ENCODE measurements at places on chromosomes 13 and 19.
A peak's percentile ranks its signal among the peaks of the same experiment; 100 is the strongest.

- no peak for DNase-seq
These were observed 15.1 kb downstream of the TICAM1 start for GRCh38 chr19:4816202-4816949.

- no peak for DNase-seq
These were observed 12.4 kb upstream of the PROZ start for GRCh38 chr13:113145911-113146598.

DNA sequence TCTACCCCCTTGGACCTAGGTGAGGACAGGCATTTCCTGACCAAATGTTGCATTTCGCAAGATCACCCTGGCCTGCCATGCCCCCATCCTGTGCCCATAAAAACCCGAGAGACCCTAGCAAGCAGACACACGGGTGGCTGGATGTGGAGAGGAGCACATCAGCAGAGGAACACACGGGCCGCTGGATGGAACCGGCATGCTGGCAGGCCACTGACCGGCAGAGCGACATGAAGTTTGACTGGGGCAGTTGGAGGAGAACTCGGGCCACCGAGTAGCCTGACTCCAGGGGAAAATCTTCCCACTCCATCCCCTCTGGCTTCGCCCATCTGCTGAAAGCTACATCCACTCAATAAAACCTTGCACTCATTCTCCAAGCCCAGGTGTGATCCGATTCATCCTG, 329.3 kb downstream of the FGF9 start:
- no peak for DNase-seq

- no peak for DNase-seq
These were observed 1.3 kb downstream of the BBC3 start for GRCh38 chr19:47229676-47230053.

DNA sequence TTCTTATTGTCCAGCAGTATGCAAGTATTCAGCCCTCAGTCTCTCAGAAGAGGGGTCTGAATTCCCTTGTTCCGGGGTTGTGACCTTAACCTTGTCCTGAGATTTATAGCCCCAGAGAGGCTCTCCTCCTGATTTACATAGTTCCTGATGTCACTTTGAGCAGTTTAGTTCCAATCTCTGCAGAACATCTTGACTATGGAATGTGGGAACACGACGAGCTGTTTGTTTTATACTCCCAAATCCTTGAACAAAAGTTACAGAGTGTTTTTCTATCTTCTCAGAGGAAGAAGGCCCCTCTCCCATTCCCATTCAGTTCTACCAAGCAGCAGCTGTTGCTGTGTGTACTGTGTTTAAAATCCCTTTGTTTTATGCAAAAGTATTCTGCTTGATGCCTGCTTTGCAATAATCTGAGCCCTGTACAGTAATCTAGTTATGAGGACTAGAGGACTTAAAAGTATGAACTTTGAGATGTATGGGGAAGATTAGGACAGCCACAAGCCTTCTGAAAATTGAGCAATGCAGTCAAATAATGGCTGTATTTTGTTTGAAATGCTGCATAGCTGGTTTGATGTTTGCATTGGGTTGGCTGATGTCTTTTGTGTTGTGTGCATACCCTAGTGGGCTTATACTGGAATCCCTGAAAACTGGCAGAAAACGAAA, 74.7 kb downstream of the KL start:
- no peak for DNase-seq

GRCh38 chr19:16779539-16780163, 49.5 kb upstream of the SIN3B start:
- DNase-seq = no peak

DNA sequence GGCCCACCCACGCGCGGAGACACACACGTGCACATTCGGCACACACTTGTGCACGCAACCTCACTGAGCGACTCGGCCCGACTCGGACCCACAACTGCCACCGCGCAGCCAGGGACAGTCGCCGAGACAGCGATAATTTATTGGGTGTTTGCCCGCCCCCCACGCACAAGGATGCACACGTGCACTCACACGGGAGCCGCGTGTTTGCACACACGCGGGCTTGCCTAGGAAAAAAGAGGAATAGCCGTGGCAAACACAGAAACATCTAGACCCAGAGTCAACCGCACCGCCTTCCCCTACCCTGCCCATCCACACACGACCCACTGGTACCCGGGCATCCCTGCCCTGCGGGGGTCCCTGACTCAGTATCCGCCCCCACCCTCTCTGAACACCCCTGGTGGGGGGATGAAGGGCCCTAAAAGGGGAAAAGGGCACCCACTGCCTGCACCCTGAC, 1.1 kb upstream of the SSBP4 start:
- no peak for DNase-seq

DNA sequence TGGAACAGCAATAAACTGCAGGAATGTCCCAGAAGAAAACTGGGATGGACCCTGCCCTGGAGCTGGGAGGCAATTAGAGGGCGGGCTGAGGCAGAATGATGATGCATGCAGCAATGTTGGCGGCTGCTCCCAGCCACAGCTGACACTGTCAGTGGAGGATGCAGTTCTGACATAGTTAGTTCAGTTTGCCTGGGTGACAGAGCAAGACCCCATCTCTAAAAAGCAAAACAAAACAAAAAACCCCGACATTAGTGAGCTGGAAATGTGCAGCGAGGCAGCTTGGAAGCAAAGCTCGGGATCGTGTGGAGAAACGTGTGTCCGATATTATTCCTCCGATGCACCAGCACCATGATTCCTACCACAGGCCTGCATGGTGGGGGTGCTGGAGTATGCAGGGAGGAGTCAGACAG, 110.1 kb upstream of the UQCRFS1 start:
- DNase-seq = no peak

DNA sequence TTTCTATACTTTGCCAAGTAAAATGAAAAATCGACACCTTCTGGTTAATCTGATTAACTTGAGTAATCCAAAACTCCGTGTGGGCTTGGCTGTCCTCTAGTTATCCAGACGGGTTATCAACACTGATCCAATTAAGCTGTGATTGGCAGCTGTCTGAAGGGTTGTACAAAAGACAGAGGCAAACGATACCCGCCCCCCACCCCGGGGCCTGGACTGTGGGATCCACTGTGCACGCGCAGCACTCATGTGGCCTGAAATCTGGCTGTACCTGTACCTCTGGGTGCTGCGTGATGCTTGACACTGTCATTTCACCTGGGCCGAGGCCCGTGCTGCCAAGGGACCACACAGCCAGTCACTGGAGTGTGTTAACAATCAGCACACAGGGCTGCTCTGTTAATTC, 53.5 kb downstream of the COL4A2 start:
- no peak for DNase-seq

DNA sequence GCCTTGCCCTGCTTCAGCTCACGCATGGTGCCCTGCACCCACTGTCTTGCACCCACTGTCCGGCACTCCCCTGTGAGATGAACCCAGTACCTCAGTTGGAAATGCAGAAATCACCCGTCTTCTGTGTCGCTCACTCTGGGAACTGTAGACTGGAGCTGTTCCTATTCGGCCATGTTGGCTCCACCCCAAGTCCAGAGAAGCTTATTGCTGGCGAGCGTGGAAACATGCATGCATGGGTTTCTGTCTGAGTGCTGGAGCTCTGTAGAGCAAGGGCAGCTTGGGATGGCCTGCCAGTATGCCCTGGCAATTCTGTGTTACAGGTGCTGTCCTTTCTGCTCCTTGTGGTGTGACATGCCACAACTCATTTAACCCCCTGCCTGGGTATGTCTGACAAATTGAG, 152.8 kb downstream of the SHISA2 start:
- DNase-seq = no peak

DNA sequence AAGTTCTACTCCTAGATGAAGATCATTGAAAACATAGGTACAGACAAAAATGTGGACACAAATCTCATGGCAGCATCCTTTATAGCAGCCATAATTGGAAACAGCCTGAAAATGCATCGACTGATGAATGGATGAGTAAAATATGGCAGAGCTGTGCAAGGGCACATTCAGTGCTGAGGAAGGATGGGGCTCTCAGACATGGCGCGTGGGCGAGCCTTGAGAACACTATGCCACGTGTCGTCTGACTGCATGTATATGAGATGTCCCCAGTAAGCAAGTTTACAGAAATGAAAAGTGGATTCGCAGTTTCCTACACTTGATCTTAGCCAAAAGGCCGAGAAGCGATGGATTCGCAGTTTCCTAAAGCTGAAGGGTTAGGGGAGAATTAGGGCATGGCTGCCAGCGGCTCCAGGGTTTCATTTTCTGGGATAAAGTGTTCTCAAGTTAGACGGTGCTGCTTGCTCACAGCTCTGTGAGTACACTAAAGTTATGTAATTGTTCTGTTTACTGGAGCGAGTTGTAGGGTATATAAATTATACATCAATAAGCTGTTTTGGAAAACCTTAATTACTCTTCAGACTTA, 78.0 kb downstream of the RAB20 start:
- DNase-seq = no peak

DNA sequence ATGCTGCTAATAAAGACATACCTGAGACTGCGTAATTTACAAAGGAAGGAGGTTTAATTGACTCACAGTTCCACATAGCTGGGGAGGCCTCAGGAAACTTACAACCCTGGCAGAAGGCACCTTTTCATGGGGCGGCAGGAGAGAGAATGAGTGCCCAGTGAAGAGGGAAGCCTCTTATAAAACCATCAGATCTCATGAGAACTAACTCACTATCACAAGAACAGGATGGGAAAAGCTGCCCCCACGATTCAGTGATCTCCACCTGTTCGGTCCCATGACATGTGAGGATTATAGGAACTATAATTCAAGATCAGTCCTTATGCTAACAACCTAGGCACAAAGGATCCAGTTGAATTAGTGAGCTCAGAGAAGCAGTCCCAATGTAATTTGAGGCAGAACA, 59.4 kb downstream of the GPC6 start:
- no peak for DNase-seq

- no peak for DNase-seq
These were observed 217.0 kb upstream of the OBI1 start for GRCh38 chr13:78875792-78876580.

- DNase-seq = peak; percentile 72
These were observed 7.7 kb upstream of the NANOS3 start for GRCh38 chr19:13869281-13869680.

DNA sequence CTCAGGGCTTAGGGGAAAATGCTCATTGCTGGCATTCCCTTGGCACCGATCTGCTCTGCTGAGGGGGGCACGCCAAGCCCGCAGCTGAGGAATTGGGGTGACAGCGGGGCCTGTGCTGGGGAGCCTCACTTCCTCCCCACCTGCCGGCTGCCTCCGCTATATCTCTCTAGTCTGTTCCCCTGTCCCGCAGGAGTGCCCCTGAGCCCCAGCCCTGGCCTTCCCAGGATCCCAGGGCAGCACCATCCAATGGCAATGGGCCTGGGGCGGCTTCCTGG, 9.5 kb downstream of the STXBP2 start:
- DNase-seq = no peak

- no peak for DNase-seq
These were observed 107.5 kb downstream of the KLF12 start for GRCh38 chr13:74026753-74027152.

GRCh38 chr13:30892966-30893365, 13.1 kb upstream of the MEDAG start:
- DNase-seq = peak; percentile 50

GRCh38 chr19:54481326-54481930, 8.3 kb upstream of the CDC42EP5 start:
- DNase-seq = peak; percentile 67

DNA sequence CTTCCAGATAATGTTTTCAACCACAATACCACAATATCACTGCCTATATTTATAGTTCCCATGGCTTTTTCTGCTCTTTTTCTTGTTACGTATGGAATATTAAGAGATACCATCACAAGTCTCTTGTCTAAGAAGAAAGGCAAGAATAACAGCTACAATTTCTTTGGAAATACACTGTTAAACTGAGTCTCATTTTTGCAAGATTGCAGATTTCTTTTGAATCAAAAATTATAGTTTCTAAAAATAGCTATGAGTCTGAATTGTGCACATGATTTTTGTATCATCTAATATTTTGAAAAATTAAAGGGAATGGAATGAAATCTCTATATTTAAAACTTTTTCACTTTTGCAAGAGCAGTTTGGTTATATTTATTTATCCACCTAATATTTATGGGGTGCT, 1120.8 kb downstream of the EFNB2 start:
- DNase-seq = no peak
